LHCN-M2 (cell line): ENCODE measurements at places on chromosomes 6 and 20. TPM values are rescaled to one million over a fixed set of nuclear protein-coding genes. Genes with fewer than 3 reads are reported as not detected.

DNA sequence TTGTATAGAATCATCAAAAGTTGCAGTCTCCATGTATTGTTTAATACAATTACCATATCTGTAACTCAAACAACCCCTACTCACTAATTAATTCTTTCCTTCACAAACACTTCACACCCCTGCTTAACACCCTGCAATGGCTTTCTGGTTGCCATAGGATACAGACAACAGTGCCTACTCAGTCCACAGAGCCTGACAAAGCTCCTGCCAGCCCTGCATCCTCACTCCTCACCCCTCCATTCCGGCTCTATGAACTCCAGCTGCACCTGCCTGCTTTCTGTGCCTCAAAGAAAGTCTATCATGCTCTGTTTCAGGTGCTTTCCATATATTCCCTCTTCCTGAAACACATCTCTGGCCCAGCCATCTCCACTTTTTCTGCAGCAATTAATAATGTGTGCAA is 253.4 kb downstream of the HACE1 start:
- no peak for DNase-seq

GRCh38 chr6:42140756-42141602 is 1.4 kb downstream of the C6orf132 start:
- DNase-seq = no peak

DNA sequence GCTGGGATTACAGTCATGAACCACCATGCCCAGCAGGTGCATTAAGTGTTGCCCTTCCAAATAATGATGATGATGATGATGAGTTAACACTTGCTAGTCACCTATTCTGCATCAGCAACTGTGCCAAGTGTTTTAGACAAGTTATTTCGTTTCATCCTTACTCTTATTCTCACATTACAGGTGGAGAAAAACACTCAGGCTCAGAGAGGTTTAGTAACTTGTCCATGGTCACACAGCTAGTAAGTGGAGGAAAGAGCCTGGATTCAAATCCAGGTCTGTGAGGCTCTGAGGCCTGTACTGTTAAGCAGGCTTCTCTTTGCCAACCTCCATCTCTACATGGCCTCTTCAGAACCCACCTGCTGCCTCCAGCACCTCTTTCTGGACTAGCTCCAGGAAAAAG is 70.8 kb downstream of the MDGA1 start:
- no peak for DNase-seq

- no peak for DNase-seq
Measured at GRCh38 chr6:103183831-103184411, 1675.8 kb downstream of the HACE1 start.

- DNase-seq = no peak
Measured at GRCh38 chr6:104885518-104886043, 25.9 kb upstream of the HACE1 start.

DNA sequence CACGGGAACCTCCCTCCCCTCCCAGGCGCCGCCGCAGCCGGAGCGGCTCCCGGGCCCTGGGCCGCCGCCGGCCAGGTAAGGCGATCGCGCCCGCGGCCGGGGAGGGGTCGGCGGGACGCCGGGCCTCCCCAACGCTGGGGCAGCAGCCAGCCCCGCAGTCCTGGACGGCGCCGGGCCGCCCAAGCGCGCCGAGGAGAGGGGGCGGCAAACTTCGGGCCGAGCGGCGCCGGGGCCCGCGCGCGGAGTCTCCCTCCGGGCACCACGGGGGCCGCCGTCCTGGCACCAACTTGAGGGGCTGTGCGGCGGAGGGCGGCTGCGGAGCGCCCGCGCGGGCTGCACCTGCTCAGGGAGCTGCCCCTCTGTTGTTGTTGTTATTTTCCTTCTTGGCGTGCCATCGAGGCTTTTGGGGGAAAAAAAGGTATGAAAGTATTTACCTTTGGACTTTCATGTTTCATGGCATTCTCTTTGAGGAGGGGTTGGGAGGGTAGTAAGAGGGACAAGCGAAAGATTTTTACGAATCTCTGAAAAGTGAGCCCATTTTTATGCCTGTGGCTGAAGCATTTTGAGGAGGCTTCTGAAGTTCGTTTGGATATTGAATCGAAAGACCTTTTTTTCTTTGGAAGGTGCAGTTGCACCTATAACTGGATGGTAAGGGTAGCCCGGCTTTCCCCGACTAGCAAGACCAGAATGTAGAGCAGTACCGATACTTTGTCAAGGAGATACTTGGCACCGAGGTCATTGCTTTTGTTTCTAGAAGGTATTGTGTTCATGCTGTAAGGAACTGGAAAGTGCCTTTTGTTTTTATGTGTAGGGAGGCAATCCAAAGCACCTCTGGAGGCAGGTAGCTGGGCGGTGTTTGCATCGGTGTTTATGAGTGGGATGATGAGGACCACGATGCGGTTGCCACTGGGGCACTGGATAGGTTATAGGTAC is at the start of gene RNF182:
Gene RNF182, plus strand, starts transcription at position 4 of the 933 bp plus-strand sequence. CDS start 52,168 bp downstream, outside the sequence.
- no peak for DNase-seq

- no peak for DNase-seq
Measured at GRCh38 chr20:61608275-61609085, 356.4 kb downstream of the CDH4 start.

DNA sequence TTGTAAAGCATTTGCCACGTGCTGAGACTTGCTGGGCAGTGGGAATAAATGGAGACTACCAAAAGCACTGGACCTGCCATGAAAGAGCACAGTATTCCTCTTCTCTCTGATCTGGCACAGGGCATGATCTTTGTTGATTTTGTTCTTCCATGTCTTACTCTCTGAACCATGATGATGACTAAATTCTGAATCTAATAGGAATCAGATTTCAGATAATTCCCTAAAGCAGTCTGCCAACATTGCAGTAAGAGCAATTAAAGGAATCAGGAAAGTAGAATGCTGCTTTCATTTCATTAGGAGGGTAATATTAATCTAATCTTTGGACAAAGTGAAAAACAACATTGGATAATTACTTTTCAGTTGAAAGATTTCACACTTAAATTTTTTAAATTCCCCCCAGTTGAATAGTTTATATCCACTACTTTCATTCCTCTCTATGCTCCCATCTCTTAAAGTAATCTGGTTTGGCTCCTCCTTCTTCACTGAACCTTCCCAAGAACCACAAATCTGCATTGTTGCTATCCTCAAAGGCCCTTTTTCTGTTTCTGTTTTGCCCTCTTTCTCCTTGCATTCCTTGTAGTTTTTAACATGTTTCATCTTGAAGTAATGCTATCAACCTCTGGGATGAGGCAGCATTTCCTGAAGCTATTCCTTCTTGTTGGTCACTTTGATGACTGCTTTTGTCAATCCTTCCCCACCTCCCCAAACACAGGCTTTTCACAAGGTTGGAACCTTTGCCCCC is 243.2 kb upstream of the TENT5A start:
- DNase-seq = peak; percentile 72

- no peak for DNase-seq
Measured at GRCh38 chr6:20234136-20234535, 21.9 kb upstream of the MBOAT1 start.

Gene FOXP4
- total RNA-seq = 4.2 and 4.6 TPM in 2 replicates

Gene OR2H2
- not detected in 2 replicates for total RNA-seq

Gene SLC17A2
- total RNA-seq = not detected in 2 replicates
